Progenitor cell of endocrine pancreas (in vitro differentiated cells): ENCODE measurements at places on chromosomes 1 and 21. TPM values are rescaled to one million over a fixed set of nuclear protein-coding genes. Genes with fewer than 3 reads are reported as not detected.

TPTE gene
- total RNA-seq: not detected in 2 replicates

CFAP141 gene
- total RNA-seq: not detected in 2 replicates

PAX7 gene
- total RNA-seq: not detected in 2 replicates

TTC22 gene
- total RNA-seq: 2.4 TPM in 2 replicates

SERINC2 gene
- total RNA-seq: 58.8 and 65.7 TPM in 2 replicates

GUCA2A gene
- total RNA-seq: not detected in 2 replicates

NT5C1A gene
- not detected in 2 replicates for total RNA-seq

TMEM63A gene
- total RNA-seq: 236 and 246 TPM in 2 replicates

NR1I3 gene
- not detected in 2 replicates for total RNA-seq

DNAJC28 gene
- total RNA-seq: 4.9 and 5.5 TPM in 2 replicates

LENEP gene
- total RNA-seq: 0.84 TPM in 2 replicates

- peaks cover 16% of the 10 kb centered on the region for H3K36me3 ChIP-seq
- no peak for DNase-seq
- no peaks in the 10 kb centered on the region for H3K4me1 ChIP-seq
- H3K27me3 ChIP-seq: no peaks in the 10 kb centered on the region
These were observed 650 bp downstream of the TNFAIP8L2 start for GRCh38 chr1:151157067-151157531.

GRCh38 chr1:162088281-162088969 lies 18.9 kb downstream of the NOS1AP start:
- no peak overlapping the region for H3K27ac ChIP-seq
- no peak overlapping the region for H3K4me3 ChIP-seq
- no peaks in the 10 kb centered on the region for H3K27me3 ChIP-seq
- peaks cover 2% of the 10 kb centered on the region for H3K36me3 ChIP-seq

- H3K4me3 ChIP-seq: no peak overlapping the region
- no peak overlapping the region for H3K27ac ChIP-seq
- no peak for DNase-seq
- H3K27me3 ChIP-seq: peaks cover 6% of the 10 kb centered on the region
These were observed 3.3 kb downstream of the URB1 start for GRCh38 chr21:32389337-32390015.

DNA sequence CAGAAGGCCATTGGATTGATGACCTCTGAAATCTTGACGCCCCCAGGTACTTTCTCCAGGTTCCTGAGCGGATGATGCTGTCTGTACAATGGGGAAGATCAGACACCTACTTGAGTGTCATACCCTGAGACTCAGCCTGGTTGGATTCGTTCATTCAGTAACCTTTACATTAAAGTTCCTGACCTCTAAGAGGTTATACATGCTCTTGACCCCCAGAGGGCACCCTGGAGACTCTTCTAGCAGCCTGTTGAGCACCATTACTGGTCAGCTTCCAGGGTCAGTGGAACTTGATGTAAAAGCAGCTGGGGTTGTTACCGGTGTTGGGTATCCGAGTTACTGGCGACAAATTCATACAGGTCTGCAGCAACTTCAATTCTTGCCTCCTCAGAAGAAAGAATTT lies 114.3 kb upstream of the ZNF678 start:
- H3K4me3 ChIP-seq: no peak overlapping the region
- peaks cover 18% of the 10 kb centered on the region for H3K27me3 ChIP-seq
- no peak overlapping the region for H3K27ac ChIP-seq
- H3K4me1 ChIP-seq: no peaks in the 10 kb centered on the region
- peak; percentile 13 for DNase-seq

- H3K4me1 ChIP-seq: peaks cover 7% of the 10 kb centered on the region
- DNase-seq: no peak
- H3K4me3 ChIP-seq: no peak overlapping the region
These were observed 26.1 kb downstream of the ARMH1 start for GRCh38 chr1:44700573-44700972.

GRCh38 chr1:110067479-110067892 lies 3.0 kb downstream of the ALX3 start:
- peaks cover 7% of the 10 kb centered on the region for H3K4me1 ChIP-seq
- peak overlapping the region; percentile 55 for H3K4me3 ChIP-seq
- H3K27ac ChIP-seq: peak overlapping the region; percentile 83
- DNase-seq: no peak
- peaks cover 78% of the 10 kb centered on the region for H3K27me3 ChIP-seq

- peaks cover 12% of the 10 kb centered on the region for H3K36me3 ChIP-seq
- H3K4me1 ChIP-seq: peaks cover 26% of the 10 kb centered on the region
- no peak overlapping the region for H3K4me3 ChIP-seq
- H3K27ac ChIP-seq: no peak overlapping the region
These were observed 11.0 kb upstream of the CPLANE2 start for GRCh38 chr1:16248007-16248436.

DNA sequence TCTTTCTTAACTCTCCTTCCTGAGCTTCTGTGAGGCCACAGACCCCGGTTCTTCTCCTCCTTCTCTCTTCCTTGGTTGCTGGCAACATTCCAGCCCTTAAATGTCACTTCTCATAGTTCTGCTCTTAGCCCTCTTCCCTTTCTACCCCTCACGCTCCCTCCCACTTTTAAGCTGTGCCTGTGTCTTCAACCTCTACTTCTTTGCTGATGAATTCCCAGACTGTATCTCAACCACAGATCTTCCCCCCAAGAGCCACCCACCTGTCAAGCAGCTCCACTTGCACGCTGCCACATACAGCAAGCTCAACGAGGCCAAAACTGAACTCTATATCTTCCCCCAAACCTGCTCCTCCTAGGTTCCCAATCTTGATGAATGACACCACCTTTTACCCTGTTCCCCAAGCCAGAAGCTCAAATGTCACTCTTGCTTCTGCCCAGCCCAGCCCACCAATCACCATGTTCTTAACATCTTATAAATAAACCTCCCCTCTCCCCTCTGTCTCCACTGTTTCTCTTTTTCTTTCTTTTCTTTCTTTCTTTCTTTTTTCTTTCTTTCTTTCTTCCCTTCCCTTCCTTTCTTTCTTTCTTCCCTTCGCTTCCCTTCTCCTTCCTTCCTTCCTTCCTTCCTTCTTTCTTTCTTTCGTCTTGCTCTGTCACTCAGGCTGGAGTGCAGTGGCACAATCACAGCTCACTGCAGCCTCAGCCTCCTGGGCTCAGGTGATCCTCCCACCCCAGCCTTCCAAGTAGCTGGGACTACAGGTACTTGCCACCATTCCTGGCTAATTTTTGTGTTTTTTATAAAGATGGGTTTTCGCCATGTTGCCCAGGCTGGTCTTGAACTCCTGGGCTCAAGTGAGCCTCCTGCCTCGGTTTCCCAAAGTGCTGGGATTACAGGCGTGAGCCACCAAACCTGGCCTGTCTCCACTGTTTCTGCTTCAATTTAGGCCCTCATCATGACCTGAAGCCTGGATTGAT lies 19.8 kb upstream of the PTP4A2 start:
- peaks cover 19% of the 10 kb centered on the region for H3K4me1 ChIP-seq
- no peak overlapping the region for H3K4me3 ChIP-seq
- no peaks in the 10 kb centered on the region for H3K36me3 ChIP-seq
- DNase-seq: no peak

DNA sequence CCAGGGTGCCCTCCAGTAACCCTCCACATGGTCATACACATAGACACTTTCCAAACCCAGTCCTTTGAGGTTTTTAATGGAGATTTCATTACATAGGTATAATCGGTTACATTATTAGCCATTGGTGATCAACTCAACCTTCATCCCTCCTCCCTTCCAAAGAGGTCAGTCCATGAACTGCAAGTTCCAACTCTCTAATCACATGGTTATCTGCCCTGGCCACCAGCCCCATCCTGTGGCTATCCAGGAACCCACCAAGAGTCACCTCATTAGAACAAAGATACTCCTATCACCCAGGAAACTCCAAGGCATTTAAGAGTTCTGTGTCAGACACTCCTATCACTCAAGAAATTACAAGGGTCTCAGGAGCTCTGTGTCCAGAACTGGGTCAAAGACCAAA lies 12.2 kb downstream of the ATP1A4 start:
- no peaks in the 10 kb centered on the region for H3K4me1 ChIP-seq
- DNase-seq: no peak
- no peak overlapping the region for H3K27ac ChIP-seq
- H3K27me3 ChIP-seq: peaks cover 12% of the 10 kb centered on the region

DNA sequence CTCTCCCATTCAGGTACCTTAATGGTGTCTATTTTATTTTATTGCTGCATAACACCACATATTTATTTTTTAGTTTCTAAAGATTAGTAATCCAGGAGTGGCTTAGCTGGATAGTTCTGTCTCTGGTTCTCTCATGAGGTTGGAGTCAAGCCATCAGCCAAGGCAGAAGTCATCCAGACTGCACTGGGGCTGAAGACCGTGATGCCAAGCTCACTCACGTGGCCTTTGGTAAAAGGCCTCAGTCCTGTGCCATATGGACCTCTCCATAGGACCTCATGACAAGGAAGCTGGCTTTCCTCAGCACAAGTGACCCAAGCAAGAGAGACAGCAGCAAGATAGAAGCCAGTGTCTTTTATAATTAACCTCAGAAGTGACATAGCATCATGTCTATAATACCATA lies 23.0 kb upstream of the DDR2 start:
- no peak for DNase-seq
- H3K4me3 ChIP-seq: no peak overlapping the region
- H3K27me3 ChIP-seq: no peaks in the 10 kb centered on the region
- H3K27ac ChIP-seq: no peak overlapping the region

- no peak for DNase-seq
- no peak overlapping the region for H3K27ac ChIP-seq
- no peaks in the 10 kb centered on the region for H3K27me3 ChIP-seq
These were observed 151.8 kb upstream of the B3GALT2 start for GRCh38 chr1:193338194-193338593.

DNA sequence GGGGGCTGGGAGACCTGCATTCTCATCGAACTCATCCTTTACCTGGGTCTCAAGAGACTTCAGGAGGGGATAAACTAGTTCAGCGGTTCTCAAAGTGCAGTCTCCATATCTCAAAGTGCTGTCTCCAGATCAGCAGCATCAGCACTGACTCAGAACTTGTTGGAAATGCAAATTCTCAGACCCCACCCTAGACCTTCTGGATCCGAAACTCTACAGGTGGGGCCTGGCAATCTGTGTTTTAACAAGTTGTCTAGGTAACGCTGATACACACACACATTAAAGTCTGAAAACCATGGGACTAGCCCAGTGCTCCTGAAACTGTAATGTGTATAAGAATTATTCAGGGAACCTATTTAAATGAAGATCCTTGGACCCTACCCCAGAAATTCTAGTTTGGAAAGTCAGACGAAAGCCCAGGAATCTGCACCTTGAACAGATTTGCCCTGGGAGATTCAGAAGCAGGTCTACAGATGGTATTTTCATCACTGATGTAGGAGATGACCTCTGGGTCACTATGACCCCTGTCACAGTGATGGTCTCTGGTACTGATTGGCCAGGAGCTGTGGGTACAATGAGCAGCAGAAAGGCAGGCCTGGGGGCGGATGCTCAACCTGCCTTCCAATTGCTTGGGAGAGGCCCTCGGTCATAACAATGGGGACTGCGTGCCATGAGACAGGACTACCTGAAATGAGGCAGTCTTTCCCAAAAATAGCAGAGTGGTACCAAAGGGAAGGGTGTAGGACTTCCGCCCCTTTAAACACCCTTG lies 127.2 kb downstream of the FAM78B start:
- no peak overlapping the region for H3K4me3 ChIP-seq
- H3K27ac ChIP-seq: no peak overlapping the region
- H3K27me3 ChIP-seq: peaks cover 86% of the 10 kb centered on the region
- no peaks in the 10 kb centered on the region for H3K36me3 ChIP-seq
- no peak for DNase-seq

- no peak overlapping the region for H3K27ac ChIP-seq
- no peak for DNase-seq
- H3K4me3 ChIP-seq: no peak overlapping the region
- no peaks in the 10 kb centered on the region for H3K27me3 ChIP-seq
- no peaks in the 10 kb centered on the region for H3K4me1 ChIP-seq
- no peaks in the 10 kb centered on the region for H3K36me3 ChIP-seq
These were observed 88.4 kb downstream of the DPYD start for GRCh38 chr1:97832481-97832880.

- H3K4me3 ChIP-seq: no peak overlapping the region
- H3K4me1 ChIP-seq: no peaks in the 10 kb centered on the region
- no peak overlapping the region for H3K27ac ChIP-seq
- peak; percentile 5 for DNase-seq
- H3K36me3 ChIP-seq: peaks cover 3% of the 10 kb centered on the region
These were observed 474.4 kb downstream of the FAM72C start for GRCh38 chr1:143497374-143497747.

DNA sequence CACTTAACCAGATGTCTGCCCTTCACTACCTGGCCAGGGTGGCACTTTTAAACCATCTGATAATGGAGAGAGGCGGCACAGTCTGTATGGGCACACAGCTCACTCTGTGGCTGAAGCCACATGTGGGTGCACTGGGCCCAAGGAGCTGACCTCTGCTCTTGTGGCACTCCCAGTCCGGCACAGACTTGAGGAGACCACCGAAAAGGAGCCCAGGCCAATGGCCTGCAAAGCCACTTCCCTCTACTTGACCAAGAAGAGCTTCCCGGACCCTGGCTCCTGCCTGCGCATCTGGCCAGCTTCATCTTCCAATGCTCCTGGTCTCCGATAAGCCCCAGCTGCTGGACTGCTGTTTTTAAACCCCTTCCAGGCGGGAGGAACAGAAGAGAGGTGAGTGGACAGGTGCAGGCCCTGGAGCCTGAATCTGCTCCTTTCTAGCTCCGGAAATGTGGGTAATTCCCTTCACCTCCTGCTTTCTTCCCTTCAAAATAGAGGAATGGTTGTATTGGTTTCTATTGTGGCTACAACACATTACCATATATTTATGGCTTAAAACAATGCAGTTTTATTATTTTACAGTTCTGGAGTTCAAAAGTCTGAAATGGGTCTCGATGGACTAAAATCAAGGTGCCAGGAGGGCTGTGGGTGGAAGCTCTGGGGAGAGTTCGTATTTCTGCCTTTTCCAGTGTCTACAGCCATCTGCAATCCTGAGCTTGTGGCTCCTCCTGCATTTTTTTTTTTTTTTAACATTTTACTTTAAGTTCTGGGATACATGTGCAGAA lies 11.6 kb downstream of the GNG4 start:
- H3K27me3 ChIP-seq: peaks cover 5% of the 10 kb centered on the region
- H3K36me3 ChIP-seq: no peaks in the 10 kb centered on the region

DNA sequence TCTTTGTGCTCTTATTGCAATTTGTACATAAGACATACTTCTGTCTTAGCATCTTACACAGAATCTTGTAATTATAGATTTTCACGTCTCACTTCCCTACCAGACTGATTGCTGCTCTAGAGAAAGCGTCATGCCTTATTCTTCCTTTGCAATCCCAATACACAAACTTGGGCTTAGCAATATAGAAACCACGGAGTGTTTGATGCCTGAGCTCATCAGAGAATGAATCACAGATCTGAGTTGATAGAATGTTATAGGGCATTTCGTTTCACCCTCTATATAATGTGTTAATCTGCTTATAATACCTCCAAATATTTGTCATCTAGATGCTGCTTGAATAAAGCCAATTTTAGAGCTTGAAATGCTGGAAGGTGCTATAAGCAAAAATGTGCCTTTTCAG lies 6.6 kb downstream of the FMO1 start:
- DNase-seq: no peak
- H3K27me3 ChIP-seq: peaks cover 35% of the 10 kb centered on the region
- no peaks in the 10 kb centered on the region for H3K36me3 ChIP-seq
- H3K4me3 ChIP-seq: no peak overlapping the region
